Left lobe of liver (tissue), 2 donors: ENCODE measurements at places on chromosomes 7 and 10.

- DNase-seq = no peak
Measured at GRCh38 chr7:80124526-80125264, 9.9 kb upstream of the GNAI1 start.

DNA sequence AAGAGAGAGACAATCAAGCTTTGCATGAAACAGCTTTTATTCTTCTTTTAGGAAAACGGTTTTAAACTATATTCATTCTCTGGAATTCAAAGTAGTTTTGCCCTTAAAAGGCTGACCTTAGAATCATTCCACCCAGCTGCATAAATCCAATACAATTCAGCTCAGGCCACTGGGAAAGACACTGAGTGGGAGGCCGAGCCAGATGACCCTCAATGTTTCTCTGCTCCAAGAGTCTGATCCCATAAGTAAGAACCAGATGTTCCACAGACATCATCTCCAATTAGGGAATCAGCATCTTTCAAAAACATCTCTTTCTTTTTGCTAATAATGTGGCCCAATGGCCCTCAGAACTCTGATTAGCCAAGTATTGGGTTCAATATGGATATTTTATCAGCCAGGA is 26.1 kb downstream of the CREB3L2 start:
- no peak for DNase-seq

- no peak for DNase-seq
Measured at GRCh38 chr10:85615556-85615955, 751.0 kb downstream of the GRID1 start.

DNA sequence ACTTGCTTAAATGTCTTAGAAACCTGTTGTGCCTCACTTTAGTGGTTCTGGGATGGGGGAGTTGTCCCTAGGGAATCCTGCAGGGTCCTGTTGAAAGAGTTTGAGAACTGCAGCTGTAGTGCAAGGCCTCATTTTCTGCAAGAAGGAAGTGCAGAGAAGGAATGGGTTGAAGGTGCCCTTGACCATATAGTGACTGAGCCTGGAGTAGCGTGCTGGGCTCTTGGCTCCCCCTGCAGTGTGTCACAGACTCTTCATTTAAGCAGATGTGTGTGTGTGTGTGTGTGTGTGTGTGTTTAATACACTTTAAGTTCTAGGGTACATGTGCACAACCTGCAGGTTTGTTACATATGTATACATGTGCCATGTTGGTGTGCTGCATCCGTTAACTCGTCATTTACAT is 92.2 kb downstream of the GRK5 start:
- no peak for DNase-seq

- no peak for DNase-seq
Measured at GRCh38 chr7:54109501-54109900, 432.7 kb upstream of the VSTM2A start.

DNA sequence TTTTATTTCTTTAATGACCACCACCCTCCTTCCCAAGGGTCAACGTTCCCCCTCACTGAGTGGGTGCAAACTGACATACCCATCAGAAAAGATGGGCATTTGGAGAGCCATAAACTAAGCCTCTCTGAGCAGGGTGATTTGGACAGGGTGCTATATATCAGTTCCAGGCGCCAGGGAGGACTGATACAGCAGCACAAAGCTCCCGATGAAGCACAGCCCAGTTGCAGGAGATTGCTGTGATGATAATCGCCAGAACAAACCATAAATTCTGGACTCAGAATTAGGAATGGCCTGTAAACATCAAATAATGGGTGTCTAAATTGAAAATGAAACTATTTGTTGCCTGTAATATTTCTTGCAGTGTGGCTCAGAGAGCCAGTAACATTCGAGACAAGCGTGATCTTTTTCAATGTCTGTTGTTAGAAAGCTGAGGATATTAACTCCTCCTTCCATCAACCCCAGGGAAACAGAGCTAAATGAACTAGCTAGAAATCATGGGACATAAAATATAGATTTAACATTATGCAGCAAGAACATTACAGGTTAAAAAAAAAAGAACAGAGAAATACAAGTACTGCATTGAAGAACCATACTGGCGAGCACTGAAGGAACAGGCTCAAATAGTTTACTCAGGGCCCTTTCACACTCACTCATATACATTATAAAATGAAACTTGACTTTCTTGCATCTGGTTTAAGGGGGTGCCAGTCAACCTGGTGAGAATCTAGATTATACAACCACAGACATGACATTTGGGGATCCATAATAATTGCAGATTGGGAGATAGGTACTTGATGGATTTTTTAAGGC is 137.5 kb upstream of the LRRTM3 start:
- no peak for DNase-seq
